ENCODE measurements at places on chromosomes 13 and 19.
A peak's percentile ranks its signal among the peaks of the same experiment; 100 is the strongest.

GRCh38 chr19:5621311-5621944 is 1.1 kb downstream of the SAFB2 start:
- no peak for DNase-seq

DNA sequence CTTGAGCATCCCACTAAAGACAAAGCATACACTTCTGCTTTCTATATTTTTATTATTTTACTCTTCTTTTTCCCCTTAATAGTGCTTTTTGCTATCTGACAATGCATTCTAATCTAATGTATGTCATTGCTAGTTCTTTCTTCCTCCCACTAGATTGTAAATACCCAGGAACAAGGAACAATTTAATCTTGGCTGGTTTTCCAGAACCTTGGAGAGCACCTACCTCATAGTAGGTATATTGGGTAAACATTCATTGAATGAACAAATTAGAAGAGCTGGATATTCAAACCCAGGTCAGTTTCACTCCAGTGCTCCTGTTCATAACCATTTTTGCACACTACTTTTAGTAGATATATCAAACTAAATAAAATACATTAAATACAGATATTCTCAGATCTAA is 1617.6 kb upstream of the SLC10A2 start:
- peak; percentile 9 for DNase-seq

DNA sequence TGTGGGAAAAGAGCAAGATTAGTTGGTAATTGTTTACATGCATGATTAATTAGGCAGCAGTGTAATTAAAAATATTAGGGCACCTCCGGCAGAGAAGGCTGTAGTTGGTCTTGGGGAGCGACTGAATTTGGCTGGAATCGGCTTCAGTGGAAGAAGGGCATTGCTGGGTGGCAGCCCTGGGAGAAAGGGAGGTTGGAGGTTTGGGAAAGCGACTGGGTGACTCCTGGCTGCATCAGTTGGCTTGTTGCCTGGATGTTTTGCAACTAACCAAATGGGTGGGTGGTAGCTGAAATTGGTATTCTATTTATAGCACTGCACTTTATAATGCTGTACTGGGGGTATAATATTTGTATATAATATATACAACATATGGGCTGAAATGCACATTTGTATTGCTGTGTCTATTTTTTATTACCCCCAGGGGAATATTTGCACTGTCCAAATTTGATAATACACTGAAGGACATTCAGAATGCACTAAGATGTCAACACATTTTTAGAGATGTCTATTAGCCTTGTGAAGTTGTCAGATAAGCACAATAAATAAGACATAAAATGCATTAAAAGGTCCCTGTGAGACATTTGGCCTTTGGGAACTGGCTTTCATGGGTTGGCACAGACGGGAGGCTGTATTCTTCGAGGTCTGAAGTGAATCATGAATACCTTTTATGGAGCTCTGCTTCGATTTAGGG is 1.7 kb downstream of the B3GLCT start:
- peak; percentile 39 for DNase-seq

- peak; percentile 43 for DNase-seq
Measured at GRCh38 chr19:35090506-35091214, 25.0 kb upstream of the FXYD3 start.

DNA sequence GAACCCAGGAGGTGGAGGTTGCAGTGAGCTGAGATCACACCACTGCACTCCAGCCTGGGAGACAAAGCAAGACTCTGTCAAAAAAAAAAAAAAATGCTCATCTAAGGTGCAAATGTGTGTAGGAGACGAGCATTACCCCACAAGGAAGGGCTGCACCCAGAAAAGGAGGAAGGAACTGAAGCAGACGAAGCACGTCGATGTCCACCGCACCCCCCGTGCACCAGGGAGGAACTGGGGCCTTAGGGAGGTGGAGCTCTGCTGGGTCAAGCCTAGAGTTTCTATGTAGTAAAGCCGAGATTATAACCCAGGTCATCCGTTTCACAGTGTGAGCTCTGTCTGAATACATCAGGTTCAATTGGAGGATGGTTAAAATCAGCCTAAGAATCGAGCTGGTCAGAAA is 1.1 kb downstream of the VSTM1 start:
- DNase-seq: no peak

- no peak for DNase-seq
Measured at GRCh38 chr13:110322126-110322827, 15.2 kb downstream of the COL4A2 start.

GRCh38 chr19:48992581-48993174 is 431 bp downstream of the GYS1 start:
- no peak for DNase-seq

DNA sequence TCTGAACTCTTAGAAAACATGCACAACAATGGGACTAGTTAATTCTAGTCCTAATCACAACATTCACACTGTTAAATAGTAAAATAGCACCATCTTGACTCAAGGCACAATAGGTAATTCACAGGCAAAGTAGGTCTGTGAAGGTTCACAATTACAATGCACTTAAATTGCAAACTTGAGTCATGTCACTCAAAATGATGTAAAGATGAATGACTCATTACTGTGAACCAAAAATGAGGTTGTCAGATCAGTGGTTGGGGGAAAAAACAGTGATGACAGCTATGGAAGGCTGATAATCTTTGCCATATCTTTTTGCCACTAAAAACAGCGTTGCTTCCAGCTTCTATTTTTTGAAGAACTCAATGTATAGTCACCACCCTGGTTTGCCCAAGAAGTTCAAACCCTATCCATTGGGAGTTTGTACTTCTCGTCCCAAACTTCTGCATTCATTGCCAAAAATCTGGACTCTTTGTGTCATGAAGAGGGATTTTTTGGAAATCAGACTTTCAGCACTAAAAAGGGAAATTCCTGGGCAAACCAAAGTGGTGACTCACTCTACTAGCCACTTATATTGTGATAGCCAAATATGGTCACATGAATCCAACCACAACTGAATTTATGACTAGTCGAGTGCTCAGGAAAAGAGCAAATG is 200.9 kb upstream of the TMTC4 start:
- DNase-seq: peak; percentile 93

GRCh38 chr19:47310819-47311218 is 1.2 kb downstream of the C5AR1 start:
- DNase-seq: peak; percentile 40

DNA sequence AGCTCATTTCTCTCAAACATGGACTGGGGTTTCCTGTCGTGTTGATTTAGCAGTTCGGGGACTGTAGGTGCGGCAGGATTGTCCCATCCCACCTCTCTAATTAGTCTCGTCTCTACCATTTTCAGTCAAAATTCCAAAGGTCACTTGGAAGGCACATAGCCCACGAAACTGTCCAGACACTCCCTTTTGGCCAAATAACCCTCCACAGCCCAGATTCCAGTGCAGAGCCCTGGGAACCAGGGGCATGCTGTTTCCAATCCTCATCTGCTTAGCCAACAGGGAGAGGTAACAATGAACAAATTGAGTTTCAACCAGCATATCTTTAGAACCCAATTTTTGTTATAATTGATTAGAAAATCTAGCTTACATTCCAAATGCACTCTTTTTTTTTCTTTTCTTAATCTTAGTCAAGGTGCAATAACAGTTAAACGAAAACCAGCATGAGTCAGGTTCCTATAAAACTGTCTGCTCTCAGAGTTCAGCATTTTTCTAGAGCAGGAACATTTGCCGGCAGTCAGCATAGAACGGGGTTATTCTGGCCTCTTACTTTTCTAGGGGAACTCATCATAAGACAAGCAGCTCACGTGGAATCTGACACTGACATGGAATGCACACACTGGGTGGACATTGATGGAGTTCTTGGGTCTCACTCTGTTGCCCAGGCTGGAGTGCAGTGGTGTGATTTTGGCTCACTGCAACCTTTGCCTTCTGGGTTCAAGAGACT is 14.4 kb upstream of the CEBPA start:
- no peak for DNase-seq

DNA sequence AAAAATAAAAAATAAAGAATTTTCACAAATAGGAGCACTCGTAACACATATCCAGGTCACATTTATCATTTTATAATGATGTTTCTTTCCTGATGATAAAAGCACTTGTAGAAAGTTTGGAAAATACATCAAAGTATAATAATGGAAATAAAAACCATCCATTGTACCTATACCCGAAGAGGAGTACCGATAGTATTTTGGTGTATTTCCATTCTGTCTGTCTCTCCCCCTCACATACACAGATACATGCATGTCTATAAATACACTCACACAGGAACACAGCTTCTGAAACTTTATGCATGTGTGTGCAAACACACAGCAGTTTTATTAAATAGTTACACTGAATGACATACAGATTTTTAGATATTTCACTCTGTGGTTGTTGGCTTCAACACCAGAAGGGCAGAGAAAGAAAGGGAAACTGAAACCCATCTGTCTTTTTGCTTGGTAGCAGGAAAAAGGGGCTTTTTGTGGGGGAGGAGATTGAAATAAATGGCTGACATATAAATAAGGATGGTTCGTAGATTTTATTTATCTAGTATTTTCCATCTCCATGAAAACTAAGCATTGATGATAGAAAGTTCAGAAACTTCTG is 114.8 kb downstream of the LRCH1 start:
- no peak for DNase-seq

DNA sequence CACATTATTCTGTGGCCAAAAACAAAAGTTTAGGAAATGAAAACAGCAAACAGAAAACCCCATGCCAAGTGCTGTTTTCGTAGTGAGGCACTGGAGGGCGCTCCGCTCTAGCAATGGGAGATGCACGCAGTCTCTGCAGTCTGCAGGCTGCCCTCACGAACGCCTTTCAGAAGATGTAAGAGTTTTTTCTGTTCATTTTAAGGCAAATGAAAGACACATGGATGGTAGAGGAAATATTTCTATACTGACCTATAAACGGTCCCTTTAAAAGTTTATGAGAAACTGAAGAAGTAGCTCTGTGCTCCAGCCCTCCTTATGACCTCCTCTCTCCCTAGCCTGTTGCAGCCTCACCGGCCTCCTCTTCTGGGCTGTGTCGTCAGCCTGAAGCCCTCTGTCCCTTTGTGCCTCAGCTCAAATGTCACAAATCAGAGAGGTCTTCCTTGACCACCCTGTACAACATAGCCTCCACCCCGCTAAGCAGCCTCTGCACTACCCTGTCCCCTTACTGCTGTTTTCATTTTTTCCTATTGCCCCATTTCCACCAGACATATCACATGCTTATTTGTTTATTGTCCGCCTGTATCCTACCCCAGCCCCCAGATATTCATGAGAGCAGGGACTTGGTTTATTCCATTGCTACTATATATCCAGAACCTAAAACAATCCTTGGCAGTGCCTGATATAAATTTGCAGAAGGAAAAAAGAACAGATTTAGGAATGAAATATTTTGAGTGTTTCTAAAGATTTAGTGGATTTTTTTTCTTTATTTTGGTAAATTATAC is 116.4 kb downstream of the TM9SF2 start:
- DNase-seq: peak; percentile 41

GRCh38 chr19:31979949-31980670 is 365.3 kb upstream of the ZNF507 start:
- no peak for DNase-seq

GRCh38 chr13:73958657-73959397 is 175.4 kb downstream of the KLF12 start:
- DNase-seq: no peak

GRCh38 chr13:40026174-40026585 is 370.7 kb downstream of the COG6 start:
- peak; percentile 93 for DNase-seq

- DNase-seq: no peak
Measured at GRCh38 chr19:24060687-24061356, 26.2 kb upstream of the ZNF254 start.

GRCh38 chr13:113155982-113156655 is 2.3 kb upstream of the PROZ start:
- no peak for DNase-seq

- DNase-seq: no peak
Measured at GRCh38 chr13:41317243-41317642, 6.2 kb downstream of the NAA16 start.

GRCh38 chr13:49113526-49114286 is 106.4 kb upstream of the MLNR start:
- peak; percentile 78 for DNase-seq

DNA sequence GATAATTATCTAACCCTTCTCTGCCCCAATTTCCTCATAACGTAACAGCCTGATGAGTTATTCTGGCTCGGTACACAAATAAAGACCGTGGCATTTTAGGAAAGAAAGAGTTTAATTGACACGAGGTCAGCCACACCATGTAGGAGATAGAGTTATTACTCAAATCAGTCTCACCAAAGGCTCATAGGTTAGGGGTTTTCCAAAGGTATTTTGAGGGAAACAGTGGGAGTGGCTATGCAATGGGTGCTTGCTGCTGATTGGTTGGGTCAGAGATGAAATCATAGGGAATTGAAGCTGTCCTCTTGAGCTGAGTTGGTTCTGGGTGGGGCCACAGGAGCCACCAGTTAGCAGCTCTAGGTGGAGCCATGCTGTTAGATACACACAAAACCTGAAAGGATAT is 137.5 kb downstream of the FREM2 start:
- DNase-seq: no peak

DNA sequence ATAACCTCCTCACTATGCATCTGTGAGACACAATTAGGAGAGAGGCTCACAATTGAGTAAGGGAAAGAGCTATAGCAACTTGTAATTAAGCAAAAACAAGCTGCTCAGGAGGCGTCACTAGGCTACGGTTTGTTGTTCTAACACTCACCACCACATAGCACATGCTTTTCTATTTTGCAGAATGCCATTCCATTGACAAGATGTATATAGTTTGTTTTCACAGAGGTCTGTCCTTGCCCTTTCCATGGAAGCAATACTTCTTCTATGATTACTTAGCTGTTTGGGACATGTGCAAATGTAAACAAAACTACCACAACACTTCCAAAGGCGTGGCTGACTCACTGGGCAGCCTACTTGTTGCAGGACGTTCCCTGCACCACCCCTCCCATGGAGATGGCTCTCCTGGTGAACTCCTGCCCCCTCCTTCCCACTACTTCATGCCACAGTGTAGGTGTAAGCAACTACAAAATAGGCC is 33.9 kb upstream of the FAM216B start:
- DNase-seq: peak; percentile 99

GRCh38 chr19:2237051-2237868 is 636 bp downstream of the SF3A2 start:
- DNase-seq: no peak

DNA sequence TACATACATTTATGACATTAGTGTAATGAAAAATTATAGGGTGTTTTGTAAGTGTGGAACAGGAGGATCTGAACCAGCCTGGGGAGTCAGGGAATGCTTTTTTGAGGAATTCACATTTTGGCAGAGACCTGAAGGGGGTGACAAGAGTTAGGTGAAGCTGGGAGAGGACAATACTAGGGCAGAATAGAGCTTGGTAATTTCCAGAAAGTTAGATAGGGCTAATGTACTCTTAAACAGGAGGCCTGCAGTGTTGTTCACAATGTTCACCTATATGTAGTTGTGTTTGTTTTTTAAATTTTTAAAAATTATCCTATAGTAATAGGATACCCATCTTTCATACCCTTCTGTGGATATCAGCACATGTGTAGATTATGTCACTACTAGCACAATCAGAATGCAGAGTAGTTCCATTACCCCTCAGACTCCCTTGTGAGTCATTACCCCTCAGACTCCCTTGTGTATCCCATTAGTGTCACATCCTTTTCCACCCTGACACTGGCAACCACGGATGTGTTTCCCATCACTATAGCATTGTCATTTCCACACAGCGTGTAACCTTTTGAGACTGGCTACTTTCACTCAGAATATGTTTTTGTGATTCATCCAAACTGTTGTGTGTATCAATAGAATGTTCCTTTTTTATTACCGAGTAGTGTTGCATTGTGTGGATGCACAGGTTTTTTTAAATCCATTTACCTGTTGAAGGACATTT is 43.1 kb downstream of the PCCA start:
- peak; percentile 85 for DNase-seq
